ENCODE measurements at places on chromosomes 3 and 15.

GRCh38 chr3:15808679-15809310, 11.0 kb upstream of the ANKRD28 start:
- no peak for DNase-seq

GRCh38 chr15:36589971-36590370, 10.5 kb downstream of the CDIN1 start:
- DNase-seq, result no peak

DNA sequence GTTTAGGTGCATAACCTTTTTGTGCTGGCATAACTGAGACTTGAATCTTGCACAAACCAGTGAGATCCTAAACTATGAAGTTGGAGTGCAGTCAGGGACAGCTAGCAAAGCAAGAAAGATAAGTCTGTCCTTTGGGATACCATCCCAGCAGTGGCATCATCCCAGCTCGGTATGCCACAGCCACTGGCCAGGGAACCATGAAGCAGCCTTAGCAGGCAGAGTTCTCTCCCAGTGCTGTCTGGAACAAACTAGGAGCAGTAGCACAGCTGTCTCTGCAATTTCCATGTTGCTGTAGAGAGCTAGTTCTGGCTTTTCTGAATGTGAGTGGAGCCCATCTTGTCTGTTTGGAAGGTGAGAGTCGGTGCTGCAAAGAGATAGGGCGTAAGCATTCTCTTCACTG, 130.3 kb downstream of the DTWD1 start:
- DNase-seq, result no peak

DNA sequence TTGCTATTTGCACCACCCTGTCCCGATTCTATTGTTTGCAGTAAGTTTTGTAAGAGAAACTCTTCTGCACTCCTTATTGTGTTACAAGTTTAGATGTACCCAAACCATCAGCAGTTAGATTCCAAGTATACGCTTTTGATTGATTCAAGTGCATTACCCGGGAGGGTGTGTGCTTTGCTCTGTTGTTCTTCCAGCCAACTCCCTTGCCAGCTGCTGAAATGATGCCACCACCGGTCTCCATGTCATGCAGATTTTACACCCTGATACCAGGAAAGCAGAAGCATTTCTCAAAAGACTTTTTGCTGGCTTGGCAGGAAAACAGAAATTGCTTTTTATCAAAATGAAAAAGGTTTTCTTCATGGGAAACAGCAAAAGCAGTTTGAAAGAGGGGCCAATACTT, 1006.6 kb upstream of the CFAP20DC start:
- no peak for DNase-seq

- DNase-seq, result no peak
Observed at GRCh38 chr3:58251631-58252035, 14.0 kb downstream of the ABHD6 start.

DNA sequence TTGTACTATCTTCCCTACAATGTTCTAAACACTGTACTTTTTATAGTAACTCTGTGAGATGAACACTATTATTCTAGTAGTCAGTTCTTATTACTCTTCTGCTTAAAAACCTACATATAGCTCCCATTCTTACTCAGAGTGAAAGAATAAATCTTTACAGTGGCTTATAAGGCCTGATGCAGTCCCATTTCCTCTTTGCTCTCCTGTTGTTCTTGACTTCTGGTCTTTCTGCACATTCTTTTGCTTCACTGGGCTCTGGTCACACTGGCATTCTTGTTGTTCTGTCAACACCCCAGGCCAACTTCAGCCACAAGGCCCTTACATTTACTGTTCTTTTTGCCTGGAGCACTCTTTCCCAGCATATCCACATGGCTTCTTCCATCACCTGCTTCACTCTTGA, 58.2 kb upstream of the TP63 start:
- no peak for DNase-seq

DNA sequence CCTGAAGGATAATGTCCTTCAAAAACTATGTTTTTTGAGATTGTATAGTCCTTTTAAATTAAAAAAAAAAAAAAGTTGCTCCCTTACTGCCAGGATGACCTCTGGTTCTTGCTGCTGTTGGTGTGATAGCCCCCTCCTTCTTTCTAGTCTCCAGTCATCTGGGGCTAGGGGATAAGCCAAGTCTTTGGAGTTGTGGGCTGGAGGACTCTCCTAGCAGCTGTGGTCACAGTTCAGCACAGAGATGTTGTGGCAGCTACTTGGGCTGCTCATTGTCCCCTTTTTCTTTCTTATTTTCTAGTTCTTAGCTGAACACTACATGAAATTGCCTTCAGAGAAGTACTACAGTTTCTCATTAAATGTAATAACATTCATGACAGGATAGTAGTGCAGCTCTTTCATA, 39.2 kb upstream of the APH1B start:
- DNase-seq, result no peak

DNA sequence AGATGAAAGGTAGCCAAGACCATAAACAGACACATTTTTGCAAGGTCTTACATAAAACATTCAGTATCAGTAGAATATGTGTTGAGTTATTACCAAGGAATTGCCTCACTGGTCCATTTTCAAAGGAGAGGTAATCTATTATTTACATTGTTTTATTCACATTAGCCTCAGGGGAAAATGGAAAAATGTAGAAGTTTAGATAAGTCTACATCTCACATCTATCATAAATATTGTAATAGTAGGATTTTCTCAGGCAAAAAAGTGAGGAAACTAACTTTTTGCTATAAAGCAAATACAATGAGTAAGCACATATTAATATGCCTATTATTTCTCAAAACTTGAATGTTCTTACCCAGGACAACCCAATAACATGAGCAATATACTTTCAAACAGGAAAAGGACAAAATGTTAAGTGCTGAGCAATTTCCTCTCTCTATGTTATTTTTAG, 184.6 kb upstream of the AGTR1 start:
- DNase-seq, result no peak

DNA sequence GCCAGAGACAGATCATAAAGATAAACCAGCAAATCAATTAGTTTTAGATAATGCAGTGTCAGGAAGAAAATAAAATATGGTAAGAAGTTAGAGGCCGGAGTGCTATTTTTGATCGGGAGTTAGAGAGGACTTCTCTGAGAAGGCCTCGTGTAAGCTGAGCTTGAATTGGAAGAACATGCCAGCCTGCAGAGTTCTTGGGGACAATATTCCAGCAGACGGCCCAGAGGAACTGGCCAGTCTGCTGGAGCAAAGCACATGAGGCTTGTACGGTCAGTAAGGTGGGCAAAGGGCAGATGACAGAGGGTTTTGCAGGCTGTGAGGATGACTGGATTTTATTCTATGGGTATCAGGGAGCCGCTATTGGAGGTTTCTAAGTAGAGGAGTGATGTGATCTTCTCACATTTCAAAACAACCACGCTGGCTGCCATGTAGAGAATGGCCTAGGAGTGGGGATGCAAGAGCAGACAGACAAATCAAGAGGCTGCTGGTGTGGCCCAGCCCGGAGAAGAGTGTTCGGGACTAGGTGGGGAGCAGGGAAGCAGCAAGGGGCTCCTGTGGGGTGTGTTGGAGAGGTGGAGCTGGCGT, 84.0 kb downstream of the HES1 start:
- no peak for DNase-seq

DNA sequence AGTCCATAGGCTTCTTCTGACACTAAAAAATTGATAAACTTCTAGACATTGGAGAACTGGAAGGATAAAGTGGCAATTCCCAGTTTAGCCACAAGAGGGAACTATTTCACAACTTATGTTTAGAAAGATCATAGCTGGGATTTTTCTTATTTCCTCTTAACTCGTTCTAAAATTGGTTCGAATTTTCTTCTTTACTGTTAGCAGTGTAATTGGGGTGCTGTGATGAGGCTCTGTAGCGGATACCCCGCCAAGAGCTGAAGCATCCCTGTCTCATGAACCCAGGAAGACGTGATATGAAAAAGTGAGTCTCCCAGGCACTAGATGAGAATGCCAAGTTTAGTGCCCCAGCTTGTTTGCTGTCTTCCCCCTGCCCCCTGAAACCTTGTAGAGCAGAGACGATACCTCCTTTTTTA, 85.1 kb downstream of the PDCD6IP start:
- DNase-seq, result no peak

- DNase-seq, result no peak
Observed at GRCh38 chr3:118641608-118642007, 393.0 kb downstream of the IGSF11 start.

DNA sequence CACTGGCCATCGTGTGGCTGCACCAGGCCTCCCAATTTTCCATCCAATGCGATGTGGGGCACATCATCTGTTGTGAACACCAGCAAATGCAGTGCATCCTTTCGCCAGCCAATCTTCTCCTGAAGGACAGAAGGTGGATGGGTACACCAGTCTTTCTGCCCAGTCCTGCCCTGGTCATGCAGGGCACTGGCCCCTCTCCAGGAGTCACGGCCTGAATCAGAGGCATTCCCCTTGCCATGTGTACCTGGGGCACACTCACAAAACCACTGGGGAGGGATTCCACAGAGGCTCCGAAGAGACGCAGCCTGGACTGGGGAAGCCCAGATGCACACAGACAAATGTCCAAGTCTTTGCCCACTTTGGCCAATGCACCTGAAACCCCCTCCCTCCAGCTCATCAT, 65.8 kb downstream of the ITGB5 start:
- no peak for DNase-seq

GRCh38 chr15:89378296-89379151, 43.9 kb upstream of the POLG start:
- no peak for DNase-seq

DNA sequence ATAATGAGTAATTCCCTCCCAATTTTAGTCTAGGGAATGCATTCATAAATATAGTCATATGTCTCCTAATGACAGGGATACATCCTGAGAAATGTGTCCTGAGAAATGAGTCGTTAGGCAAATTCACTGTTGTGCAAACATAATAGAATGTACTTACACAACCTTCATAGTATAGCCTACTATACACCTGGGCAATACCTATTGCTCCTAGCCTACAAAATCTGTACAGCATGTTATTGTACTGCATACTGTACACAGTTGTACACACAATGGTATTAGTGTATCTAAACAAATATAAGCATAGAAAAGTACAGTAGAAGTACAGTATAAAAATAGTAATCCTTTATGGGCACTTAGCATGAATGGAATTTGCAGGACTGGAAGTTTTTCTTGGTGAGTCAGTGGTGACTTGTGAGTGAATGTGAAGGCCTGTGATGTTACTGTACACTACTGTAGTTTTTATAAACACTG, 6.6 kb downstream of the DTWD1 start:
- DNase-seq, result no peak

DNA sequence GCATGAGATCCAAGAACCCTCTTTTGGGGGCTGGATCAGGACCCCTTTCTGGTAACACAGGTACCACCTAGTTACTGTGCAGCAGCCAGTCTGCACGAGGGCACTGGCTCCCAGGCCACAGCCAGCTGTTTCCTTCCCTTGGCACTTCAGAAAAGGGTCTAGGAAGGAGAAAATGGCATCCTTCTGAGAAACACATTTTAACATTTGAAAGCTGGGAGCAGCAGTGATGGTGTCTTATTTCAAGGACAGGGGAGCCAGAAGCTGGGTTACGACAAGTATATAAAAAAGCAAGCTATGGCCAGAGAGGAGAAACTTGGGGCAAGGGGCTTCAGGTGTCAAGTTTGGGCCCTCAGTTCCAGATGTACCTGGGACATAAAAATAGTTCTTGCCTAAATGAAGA, 282.8 kb downstream of the CTNNB1 start:
- DNase-seq, result no peak

DNA sequence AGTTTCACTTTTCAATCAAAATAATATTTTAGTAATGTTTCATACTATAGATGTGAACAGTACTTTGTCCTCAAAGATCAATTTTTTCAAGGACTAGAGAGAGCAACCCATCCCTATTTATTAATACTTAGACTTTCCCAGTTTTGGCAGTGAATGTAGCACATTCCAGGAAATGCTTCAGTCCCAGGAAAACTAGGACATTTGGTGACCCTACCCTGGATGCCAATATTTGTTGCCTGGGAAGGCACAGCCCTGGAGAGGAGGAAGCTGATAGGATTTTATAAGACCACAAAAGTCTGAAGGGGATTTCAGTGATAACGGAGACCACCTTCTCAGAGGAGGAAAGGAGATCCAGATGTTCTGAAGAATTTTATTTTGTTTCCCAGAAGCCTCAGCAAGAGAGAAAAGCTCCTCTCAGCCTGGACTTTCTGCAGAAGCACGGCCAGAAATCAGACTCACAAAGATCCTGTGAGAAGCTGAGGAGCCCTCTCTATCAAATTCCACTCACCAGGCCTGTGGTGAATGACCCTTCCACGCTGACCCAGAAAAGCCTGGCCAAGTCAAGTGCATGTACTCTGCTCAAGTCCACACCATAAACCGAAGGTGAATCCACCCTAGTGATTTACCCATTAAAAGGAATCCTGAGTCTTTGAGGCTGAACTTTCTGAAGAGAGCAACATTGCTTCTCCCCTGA, 87.7 kb upstream of the ABHD17C start:
- no peak for DNase-seq

- no peak for DNase-seq
Observed at GRCh38 chr3:35223632-35224394, 415.5 kb upstream of the ARPP21 start.

DNA sequence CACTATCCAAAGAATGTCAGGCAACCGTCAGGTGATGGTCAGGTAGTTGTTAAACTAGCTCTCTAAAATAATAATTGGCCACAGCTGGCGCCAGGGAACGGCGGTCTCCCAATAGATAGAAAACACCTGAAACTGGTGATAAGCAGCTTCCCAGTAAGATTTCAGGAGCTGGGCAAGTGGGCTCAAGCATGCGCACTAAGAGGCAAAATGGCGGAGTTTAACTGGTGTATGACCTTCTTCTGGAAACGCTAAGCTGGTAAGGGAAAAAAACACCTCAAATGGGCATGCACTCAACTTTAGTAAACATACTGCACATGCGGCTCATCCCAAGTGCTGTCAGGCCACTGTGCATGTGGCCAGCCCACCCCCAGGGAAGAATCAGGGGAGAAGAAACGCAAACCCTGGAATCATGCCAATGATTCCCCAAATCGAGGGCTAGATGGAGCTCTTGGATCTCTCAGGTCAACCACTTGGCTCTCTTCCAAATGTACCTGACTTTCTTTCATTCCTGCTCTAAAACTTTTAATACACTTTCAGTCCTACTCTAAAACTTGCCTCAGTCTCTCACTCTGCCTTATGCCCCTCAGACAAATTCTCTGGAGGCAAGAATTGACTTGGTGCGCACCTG, 195.0 kb downstream of the ZNF621 start:
- no peak for DNase-seq

DNA sequence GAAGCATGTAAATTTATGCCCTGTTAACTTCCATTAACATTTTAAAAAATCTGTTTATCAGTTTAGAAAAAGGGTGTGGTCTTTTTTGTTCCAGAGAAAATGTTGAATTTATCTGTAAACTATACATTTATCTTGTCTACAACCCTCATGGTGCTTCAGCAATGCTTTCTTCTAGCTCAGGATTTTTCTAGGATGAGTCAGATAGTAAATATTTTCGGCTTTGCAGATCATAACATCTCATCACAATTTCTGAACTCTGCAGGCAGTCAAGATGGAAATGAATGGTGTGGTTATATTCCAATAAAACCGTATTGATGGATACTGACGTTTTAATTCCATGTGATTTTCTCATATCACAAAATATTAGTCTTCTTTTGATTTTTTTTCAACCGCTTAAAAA, 70.5 kb upstream of the FOXB1 start:
- DNase-seq, result no peak
